Fibroblast of skin of right biceps (primary cell): ENCODE measurements at places on chromosomes 4 and X.
A peak's percentile ranks its signal among the peaks of the same experiment; 100 is the strongest.

- peak; percentile 30 for DNase-seq
Observed at GRCh38 chr4:167234316-167234881, at the start of gene SPOCK3. SPOCK3 (minus strand) TSS chr4:167234494.

DNA sequence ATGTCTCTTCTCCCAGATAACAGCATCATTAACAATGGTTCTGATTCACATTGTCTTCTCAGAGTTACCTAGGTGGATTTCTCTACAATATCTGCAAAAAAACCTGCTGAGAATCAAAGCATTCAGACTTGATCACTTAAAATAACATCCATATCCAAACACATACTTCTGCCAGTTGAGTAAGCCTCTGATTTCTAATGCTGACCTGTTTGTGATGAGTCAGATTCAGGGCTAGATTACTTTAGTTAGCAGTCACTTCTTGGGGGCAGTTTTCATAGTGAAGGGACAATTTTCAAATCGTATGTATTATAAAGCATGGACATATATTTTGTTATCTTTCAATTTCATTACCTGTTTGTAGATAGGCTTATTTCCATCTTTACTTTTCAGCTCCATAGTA, 35.5 kb downstream of the CCNI start:
- DNase-seq: peak; percentile 73

DNA sequence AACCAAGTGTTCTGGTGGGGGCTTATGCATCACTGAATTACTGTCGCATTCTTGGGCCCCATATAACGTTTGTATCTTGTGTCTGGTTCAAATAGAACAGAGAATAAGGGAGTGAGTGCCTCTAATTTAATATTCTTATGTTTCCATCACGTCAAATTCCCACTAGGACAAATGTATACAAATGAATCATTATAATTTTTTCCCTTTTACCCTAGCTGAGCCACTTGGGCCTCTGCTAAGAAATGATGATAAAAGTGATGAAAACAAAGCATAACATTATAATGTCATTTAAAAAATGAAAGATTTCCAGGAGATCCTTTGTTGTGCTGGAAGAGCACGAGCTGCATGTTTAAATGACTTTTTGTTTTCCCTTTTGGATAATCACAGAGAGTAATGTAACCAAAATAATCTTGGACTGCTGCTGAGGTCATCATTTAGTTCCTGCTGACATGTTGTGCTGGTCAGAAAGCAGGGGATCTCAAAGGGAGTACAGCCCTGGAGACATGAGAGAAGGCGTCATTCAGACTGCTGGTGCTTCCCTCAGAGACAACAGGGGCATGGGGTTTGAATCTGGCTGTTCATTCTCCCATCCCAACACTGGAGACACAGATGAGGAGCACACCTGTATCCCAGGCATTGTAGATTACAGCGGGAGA, 105.1 kb upstream of the SCOC start:
- DNase-seq: no peak

DNA sequence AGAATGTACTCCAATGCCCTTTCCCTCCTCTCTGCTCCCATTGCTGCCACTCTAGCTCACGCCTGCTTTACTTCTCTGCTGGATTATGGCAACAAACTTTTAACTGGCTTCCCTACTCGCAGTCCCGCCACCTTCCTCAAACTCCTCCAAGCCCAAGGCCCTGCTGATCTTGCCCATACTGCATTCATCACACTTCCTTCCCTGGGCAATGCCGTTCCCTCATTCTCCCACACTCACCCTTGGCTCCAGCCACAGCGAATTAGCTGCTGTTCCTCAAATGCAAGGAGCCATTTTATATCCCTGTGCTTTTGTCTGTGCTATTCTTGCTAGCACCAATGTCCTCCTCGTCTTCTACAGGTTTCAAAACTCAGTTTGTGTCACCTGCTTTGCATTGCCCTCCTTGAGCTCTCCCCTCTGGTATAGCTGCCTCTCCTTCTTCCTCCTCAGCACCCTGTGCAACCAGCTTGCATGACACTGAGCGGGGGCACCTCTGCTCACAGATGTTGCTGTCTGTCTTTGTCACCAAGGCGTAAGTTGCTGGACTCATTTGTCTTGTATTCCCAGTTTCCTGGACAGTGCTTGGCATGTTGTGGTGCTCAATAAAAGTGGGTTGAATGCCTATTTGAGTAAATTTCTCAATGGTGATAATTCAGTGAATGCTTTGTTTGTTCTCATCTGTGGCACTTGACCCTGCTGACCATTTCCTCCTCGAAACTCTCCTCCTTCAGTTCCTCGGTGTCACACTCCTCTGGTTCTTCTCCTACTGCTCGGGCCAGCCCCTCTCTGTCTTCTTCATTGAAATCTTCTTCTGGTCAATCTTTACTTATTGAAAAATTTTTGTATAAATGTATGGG, 22.4 kb upstream of the MGST2 start:
- DNase-seq: no peak

GRCh38 chrX:15916704-15917084, 62.1 kb upstream of the AP1S2 start:
- no peak for DNase-seq

- peak; percentile 57 for DNase-seq
Observed at GRCh38 chrX:115560211-115560977, 580 bp upstream of the PLS3 start.

GRCh38 chrX:53717205-53717604, 30.7 kb upstream of the HUWE1 start:
- no peak for DNase-seq
